ENCODE measurements at places on chromosomes 3 and 15. TPM values are rescaled to one million over a fixed set of nuclear protein-coding genes. Genes with fewer than 3 reads are reported as not detected.

INKA1 gene
- total RNA-seq: 5.7 TPM

AADACL2 gene
- total RNA-seq: not detected

CGNL1 gene
- not detected for total RNA-seq

DNA sequence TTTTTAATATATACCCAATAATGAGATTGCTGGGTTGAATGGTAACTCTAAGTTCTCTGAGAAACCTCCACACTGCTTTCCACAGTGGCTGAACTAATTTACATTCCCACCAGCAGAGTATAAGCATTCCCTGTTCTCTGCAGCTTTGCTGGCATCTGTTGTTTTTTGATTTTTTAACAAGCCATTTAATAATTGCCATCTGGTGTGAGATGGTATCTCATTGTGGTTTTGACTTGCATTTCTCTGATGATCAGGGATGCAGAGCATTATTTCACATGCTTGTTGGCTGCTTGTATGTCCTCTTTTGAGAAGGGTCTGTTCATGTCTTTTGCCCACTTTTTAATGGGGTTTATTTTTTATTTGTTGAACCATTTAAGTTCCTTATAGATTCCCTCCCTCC is 75.0 kb upstream of the EPHB3 start:
- H3K27ac ChIP-seq: no peak overlapping the region
- H3K4me3 ChIP-seq: no peak overlapping the region
- no peaks in the 10 kb centered on the region for H3K36me3 ChIP-seq

ALDH1A2 gene
- not detected for total RNA-seq

Measured in Karpas-422 (cell line).